Germinal center (tissue), 1 donor: ENCODE measurements at places on chromosomes 4 and X.

GRCh38 chrX:140475025-140475424 lies 29.8 kb downstream of the SOX3 start:
- no peak for DNase-seq

DNA sequence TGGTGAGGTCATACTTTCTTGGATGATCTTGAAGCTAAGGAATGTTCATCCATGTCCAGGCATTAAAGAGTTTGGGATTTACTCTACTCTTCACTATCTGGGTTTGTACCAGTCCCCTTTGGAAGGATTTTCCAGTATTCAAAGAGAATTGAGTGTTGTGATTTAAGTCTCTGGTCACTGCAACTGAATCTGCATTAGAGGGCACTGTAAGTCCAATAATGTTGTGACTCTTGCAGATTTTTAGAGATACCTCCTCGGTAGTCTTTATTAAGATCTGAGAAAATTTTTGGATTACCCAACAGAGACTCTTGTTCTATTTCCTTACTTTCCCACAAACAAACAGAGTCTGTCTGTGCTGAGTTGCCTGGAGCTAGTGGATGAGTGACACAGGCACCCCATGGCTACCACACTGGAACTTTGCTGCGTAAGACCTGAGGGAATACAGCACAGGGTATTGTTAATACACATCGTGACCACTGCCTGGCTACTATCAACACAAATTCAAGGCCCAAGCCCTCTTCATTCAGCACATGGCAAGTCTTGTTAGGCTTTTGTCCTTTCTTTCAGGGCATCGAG lies 357.1 kb upstream of the KLHL4 start:
- no peak for DNase-seq

- no peak for DNase-seq
Observed at GRCh38 chr4:109211671-109212070, 90.8 kb downstream of the COL25A1 start.

DNA sequence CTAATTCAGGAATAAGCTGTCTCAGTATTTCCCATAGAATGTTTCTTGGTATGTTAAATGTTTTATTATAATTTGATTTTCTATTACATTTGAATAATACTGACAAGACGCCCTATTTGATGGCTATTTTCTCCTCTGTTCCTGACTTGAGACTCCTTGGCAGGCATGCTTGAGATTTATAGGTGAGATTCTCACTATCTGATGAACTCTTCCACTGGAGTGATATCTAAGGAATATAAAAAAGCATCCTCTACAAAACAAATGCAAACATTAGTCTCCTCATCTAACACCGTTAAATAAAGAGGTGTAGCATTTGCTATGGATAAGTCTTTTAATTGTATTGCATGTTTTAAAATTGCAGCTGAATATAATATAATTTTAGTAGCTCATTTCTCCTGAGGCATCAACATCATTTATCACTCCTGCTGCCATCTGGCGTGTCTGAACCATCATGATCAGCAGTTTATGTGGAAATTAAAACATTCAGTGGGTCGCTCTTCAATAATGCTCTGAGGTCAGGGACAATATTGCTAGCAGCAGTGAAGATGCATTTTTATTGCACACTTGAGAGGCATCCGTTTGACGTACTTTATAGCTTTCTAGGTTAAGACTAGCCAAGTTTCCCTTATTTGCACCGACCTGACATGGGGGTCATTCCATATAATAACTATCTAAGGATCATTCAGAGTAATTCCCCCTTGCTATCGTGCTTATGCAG lies 210.4 kb upstream of the GALNTL6 start:
- DNase-seq, result no peak

- DNase-seq, result no peak
Observed at GRCh38 chr4:130424211-130424610, 1328.3 kb downstream of the C4orf33 start.

- DNase-seq, result no peak
Observed at GRCh38 chrX:119466970-119467369, 1.3 kb upstream of the SLC25A5 start.

GRCh38 chr4:172173206-172173605 lies 360.0 kb downstream of the GALNTL6 start:
- no peak for DNase-seq

GRCh38 chr4:7358100-7358735 lies 76.5 kb downstream of the PSAPL1 start:
- DNase-seq, result no peak

- DNase-seq, result no peak
Observed at GRCh38 chr4:134028421-134028820, 173.2 kb downstream of the PABPC4L start.

- DNase-seq, result no peak
Observed at GRCh38 chrX:16678689-16679088, 28.7 kb downstream of the S100G start.

GRCh38 chr4:38281371-38282071 lies 321.3 kb downstream of the PTTG2 start:
- no peak for DNase-seq

GRCh38 chr4:113462286-113462685 lies 299.3 kb downstream of the CAMK2D start:
- no peak for DNase-seq

DNA sequence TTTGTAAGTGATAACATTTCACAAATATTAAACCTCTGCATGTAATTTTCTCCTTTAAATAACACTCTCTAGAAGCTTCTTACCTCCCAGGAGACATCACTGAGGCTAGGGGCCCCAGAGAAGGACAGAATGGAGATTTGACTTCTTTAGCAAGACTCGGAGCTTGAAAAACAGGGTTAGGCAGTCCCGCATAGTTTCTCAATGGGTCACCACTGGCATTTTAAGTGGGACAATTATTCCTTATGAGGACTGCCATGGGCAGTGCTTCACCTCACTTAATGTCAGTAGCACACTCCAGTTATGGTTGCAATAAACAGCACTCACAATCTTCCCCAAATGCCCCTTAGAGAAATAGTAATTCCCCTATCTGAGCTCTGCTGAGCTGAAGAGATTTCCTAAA lies 66.7 kb upstream of the NOCT start:
- DNase-seq, result no peak

GRCh38 chrX:56066016-56066415 lies 166.1 kb upstream of the KLF8 start:
- DNase-seq, result peak; percentile 10

- DNase-seq, result no peak
Observed at GRCh38 chr4:93065790-93066189, 762.0 kb downstream of the GRID2 start.

DNA sequence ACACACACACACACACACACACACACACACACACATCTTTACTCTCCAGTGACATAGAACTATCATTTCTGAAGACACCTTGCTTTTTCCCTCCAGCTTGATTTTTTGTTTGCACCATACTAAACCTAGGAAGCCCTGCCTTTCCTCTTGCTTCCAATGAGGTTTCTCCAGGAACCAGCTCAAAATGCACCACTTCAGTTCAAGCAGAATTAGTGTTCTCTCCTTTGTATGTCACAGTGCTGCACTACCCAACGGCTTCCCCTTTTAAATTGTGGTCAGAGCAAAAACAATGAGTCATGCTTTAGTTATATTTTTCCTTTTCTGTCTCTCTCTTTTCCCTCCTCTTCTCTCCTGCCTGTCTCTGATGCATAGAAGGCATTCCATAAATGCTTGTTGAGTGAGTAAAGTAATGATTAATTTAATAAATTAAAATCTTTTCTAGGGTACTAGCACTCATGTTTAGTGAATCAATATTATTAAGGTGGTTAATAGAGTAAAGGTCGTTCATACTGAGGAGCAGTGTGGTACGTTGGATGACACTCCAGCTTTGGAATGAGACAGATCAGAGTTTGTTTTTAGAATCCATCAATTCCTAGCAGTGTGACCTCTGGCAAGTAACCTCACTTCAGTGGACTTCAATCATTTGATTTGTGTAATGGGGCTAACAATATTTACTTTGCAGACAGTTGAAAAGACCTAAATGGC lies 5.9 kb downstream of the RTL3 start:
- DNase-seq, result no peak

DNA sequence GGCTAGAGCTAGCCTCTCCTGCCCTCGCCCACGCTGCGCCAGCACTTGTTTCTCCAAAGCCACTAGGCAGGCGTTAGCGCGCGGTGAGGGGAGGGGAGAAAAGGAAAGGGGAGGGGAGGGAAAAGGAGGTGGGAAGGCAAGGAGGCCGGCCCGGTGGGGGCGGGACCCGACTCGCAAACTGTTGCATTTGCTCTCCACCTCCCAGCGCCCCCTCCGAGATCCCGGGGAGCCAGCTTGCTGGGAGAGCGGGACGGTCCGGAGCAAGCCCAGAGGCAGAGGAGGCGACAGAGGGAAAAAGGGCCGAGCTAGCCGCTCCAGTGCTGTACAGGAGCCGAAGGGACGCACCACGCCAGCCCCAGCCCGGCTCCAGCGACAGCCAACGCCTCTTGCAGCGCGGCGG lies at the start of gene AR:
Gene AR (plus strand): TSS at position 204 of the 400 bp plus-strand sequence. CDS start 1,126 bp downstream, outside the sequence.
- DNase-seq, result no peak

DNA sequence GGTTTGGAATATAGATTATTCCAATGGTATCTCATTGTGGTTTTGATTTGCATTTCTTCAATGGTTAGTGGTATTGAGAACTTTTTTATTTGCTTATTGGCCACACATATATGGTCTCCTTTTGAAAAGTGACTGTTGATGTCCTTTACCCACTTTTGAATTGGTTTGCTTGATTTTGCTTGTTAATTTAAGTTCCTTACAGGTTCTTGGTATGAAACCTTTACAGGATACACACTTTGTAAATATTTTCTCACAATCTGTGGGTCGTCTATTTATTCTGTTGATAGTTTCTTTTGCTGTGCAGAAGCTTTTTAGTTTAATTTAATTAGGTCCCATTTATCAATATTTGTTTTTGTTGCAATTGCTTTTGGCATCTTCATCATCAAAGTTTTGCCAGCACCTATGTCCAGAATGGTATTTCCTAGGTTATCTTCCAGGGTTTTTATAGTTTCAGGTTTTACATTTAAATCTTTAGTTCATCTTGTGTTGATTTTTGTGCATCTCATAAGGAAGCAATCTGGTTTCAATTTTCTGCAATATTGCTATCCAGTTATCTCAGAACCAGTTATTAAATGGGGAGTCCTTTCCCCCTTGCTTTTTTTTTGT lies 475.7 kb upstream of the PABPC4L start:
- no peak for DNase-seq

DNA sequence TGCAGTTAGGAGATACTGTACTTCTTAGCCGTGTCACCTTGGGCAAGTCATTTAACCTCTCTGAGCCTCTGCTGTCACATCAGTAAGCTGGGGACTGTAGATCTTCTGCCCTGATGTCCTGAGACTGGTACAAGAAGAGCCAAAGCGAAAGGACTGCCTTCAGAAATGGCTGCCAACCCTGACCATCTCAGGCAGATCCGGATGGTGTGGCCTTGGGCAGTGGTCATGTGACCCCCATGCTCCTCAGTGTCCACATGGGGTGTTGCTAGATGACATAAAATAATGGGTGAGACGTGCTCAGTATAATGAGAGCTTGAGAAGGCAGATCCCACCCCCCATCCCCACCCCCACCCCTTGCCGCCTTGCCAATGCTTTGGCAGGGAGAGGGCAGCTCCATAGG lies 60.4 kb upstream of the MTM1 start:
- DNase-seq, result no peak

DNA sequence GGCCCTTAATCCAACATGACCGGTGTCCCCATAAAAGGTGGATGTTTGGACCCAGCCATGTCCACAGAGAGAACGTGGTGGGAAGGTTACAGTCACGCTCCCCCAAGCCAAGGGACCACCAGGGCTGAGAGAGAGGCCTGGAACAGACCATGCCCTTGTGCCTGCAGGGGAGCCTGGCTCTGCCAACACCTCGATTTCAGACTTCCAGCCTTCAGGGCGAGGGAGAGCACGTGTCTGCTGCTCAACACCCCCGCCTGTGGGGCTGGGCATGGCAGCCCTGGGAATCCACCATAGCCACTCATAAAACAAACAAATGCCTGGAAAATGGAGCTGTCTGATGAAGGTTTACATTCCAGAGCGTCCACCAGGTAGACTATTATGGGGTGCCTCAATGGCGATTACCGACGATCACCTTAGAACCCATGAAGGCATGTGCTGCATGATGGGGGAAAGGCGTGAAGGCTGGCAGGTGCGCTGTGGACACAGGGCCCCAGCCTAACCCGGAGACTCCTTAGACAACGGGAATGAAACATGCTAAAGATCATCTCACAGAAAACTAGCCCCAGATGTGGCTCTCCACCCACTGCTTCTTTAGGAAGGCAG lies 42.3 kb upstream of the HMX1 start:
- no peak for DNase-seq

- no peak for DNase-seq
Observed at GRCh38 chrX:51759055-51759839, 16.0 kb downstream of the GSPT2 start.

DNA sequence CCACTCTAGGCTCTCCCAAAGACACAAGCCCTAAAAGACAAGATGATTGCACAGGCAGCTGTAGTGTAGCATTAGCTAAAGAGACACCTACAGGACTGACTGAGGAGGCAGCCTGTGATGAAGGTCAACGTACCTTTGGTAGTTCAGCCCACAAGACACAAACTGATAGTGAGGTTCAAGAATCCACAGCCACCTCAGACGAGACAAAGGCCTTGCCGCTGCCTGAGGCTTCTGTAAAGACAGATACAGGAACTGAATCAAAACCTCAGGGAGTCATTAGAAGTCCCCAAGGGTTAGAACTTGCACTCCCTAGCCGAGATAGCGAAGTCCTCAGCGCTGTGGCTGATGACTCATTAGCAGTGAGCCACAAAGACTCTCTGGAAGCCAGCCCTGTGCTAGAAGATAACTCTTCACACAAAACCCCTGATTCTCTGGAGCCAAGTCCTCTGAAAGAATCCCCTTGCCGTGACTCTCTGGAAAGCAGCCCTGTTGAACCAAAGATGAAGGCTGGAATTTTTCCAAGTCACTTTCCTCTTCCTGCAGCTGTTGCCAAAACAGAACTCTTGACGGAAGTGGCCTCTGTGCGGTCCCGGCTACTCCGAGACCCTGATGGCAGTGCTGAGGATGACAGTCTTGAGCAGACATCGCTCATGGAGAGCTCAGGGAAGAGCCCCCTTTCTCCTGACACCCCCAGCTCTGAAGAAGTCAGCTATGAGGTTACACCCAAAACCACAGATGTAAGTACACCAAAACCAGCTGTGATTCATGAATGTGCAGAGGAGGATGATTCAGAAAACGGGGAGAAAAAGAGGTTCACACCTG lies 306.3 kb downstream of the ANK2 start:
- peak; percentile 25 for DNase-seq

GRCh38 chr4:76968937-76969336 lies 19.4 kb downstream of the SEPTIN11 start:
- DNase-seq, result no peak

DNA sequence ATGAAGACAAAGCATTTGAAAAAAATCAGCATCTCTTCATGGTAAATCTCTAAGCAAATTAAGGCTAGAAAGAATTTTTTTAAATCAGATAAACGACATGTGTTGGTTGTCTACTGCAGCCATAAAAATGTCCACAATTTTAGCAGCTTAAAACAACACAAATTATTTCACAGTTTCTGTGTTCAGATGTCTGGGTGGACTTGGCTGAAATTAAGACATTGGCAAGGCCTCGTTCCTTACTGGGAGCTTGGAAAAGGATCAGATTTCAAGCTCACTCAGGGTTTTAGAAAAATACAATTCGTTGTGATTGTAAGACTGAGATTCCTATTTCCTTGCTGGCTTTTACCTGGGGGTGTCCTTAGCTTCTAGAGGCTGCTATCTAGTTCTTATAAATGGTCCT lies 1470.6 kb downstream of the PCDH19 start:
- no peak for DNase-seq
